ENCODE measurements at places on chromosomes 5 and 9.
A peak's percentile ranks its signal among the peaks of the same experiment; 100 is the strongest.

DNA sequence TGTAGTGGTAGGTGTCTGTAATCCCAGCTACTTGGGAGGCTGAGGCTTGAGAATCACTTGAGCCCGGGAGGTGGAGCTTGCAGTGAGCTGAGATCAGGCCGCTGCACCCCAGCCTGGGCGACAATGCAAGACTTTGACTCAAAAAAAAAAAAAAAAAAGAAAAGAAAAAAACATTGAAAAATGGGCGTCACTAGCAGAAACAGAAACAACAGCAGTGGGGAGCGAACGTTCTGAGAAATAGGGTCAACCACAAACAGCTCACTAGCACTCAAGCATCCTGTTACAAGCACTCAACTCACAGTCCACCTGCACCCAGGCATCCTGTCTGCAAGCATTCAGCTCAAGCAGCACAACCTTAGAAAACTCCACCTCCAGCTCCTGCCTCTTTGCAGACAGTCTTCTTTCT is 17.2 kb downstream of the TRIM14 start:
- DNase-seq = peak; percentile 14

GRCh38 chr9:88179062-88179521 is 40.8 kb upstream of the SPATA31C2 start:
- DNase-seq = no peak

DNA sequence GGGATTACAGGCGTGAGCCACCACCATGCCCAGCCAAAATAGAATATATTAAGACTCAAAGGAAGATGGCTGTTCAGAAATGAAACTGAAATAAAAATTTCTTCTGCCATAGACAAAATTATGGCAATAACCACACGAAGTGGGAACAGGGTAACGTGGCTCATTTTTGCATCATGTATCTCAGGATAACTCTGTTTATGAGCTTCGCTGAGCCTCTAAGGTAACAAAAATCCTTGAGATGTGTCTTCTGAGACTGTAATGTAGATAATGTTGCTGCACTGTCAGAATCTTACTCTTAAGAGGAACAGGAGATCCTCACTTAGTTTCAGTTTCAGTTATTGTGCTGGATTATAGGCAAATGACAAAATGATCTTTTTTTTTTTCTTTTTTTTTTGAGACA is 153.8 kb downstream of the GOLPH3 start:
- DNase-seq = no peak

GRCh38 chr9:132456241-132456640 is 46.2 kb downstream of the CFAP77 start:
- DNase-seq = no peak

DNA sequence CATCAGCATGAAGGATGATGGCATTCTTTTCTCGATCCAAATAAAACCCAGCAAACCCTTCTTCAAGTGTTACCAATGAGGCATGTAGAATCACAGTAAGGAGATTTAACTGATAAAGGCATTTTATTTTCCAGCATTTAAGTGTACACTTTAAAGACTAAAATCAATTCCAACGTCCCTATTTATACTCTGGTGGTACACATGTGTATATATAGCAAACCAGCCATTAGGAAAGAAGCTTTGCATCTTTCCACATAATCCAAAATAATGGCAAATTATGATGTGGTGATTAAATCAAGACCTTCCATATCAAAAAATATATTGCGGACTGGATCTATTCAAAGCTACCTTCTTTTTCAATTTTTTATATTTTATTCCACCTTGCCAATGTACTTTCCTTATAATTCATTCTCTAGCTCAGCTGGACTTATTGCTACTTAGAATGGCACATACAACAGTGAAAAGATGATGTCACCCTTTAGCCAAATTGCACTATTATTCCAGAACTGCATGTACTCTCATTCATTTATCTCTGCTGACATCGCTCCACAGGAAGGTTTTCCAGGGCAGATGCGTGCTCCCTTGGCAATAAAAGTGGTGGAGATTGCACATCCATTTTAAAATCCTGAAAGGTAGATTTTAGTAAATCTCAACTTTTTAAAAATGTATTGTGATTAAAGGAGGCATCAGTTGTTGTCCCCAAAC is 63.3 kb upstream of the SLC30A5 start:
- DNase-seq = no peak

GRCh38 chr5:139051392-139051791 is 146.8 kb downstream of the SIL1 start:
- DNase-seq = no peak

DNA sequence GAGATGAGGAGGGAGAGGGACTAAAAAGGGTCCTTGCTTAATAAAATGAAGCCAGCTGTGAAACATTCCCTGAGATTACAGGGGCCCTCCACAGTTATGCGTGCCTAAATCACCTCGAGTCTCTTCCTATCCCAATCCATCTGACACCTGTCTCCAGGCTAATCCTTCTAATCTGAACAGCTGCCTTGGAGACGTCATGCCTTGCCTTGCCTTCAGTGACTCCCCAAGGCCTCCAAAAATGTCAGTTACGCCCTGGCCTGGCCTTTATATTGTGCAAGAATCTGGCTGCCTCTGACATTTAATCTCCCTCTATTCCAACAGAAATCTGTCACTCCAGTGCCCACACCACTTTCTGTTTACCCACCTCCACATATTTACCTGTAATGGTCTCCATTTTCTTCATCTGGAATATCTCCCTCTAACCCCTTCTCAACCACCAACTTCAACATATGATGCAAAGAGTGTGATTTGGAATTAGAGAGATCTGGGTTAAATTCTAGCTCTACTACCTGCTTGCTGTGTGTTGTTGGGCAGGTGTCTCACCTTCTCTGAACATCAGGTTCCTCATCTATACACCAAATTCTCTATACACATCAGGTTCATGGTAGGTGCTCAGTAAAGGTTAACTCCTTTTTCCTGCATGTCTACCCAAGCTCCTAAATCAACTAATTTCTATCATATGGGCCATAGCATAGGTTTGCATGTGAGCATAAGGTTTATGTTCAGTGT is 57.9 kb downstream of the PTCD2 start:
- no peak for DNase-seq

- no peak for DNase-seq
Measured at GRCh38 chr5:135480511-135480910, 28.4 kb upstream of the TIFAB start.

DNA sequence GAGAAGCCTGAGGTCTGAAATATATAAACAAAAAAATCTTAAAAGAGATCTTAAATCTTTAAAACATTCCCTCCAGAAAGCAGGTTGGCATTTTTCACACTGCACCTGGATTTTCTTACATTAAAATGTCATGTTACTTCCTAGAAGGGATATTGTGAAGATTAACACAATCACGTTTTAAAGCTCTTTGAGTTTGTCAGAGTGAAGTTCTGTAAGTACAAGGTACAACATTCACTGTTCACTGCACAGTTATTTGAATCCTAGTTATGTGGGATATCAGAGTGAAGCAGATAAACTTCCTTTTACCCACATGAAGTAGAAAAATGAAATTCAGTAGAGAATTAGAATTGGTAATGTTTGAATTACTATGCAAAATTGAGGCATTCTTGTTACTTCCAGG is 353.6 kb upstream of the RGMB start:
- no peak for DNase-seq

DNA sequence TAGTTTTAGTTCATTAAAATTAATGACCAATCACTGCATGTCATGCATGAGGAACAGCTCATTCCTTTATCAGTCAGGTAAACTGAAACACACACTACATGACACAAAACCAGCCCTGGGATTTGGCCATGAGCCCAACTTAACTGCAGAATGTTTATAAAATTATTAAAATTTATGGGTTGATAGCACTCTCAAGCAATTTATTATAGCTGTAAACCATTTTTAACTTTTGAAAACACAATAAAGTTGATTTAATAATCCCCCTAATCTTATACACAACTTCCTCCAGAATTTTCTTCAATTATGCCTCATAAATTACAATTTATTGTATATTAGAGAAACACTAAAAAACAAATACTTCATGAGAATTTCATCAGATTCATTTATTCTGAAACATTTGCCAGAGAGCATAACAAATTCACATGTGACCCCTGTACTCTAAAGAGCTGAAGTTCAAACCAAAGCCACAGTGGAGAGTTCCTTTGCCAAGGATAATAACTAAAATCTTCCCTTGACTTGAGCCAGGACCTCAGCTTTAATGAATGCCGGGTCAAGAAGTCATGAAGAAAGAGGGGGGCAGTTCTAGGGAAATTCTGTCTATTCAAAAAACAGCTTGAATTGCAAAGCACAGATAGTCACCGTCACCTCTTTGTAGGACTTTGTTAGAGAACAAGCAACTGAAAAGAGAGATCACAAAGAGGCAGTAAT is 763.7 kb upstream of the GRAMD2B start:
- peak; percentile 73 for DNase-seq

DNA sequence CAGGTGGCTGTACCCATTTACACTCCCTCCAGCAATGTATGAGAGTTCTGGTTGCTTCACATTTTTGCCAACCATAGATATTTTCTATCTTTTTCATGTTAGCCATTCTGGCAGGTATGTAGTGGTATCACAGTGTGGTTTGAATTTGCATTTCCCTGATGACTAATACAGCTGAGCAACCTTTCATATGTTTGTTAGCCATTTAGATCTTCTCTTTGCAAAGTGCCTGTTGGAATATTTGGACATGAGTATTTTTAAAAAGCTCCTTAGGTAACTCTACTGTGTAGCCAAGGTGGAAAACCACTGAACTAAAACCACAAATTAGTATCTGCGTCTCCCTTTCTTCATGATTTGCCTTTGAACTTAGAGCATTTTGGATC is 31.9 kb downstream of the IRF1 start:
- DNase-seq = peak; percentile 89

DNA sequence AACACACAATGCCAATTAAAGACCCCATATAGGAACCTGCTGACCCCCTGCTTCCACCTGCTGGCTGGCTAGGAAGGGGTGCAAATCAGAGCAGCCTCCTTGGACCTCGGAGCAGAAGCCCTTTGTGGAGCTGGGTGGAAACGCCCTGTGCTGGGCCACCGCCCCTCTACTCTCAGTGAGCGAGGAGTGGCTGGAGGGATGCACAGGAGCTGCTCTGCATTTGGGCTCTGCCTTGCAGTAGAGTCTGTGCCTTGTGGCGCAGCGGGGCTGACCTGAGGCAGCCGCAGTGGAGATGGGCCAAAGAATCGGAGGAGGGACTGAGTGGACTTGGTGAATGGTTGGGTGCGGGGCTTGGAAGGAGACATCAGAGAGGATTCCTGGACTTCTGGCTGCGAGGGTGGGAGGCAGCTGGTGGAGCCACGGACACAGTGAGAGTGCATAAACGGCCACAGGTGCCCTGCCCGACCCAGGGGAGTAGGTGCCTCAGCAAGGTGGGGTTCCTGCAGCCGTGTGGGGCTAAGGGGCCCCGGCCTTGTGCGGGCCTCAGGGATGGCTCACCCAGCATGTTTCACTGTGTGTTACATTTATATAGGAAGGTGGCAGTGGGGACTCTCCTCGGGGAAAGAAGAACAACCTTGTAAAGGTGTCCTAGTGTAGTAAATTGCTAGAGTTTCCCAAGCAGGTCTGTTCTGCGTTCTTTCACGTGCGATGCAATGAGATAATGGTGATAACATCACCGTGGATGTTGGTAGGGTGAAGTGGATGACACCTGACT is 14.1 kb upstream of the IRX4 start:
- no peak for DNase-seq

GRCh38 chr5:41071975-41072374 is 833 bp upstream of the MROH2B start:
- peak; percentile 63 for DNase-seq

DNA sequence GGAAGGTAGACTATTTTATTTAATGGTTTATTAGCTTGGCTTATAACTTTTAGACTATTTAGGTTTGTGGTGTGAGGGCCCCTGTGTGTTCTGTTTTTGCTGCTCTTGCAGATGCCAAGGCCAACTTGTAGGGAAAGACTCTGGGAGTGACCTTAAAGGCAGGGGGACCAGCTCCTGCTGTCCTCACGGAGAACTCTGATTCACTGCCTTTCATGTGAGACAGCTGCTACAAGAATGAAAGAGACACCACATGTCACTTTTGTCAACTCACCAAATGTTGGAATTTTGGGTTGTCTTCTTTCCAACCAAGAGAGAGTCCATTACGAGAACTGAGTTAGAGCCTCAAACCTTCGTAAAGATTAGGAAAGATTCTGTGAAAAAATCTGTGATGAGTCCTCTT is 258.3 kb upstream of the ADAMTSL1 start:
- no peak for DNase-seq

- DNase-seq = no peak
Measured at GRCh38 chr5:113195771-113196170, 219.2 kb downstream of the DCP2 start.

GRCh38 chr5:74396913-74397622 is 243.5 kb downstream of the ENC1 start:
- DNase-seq = peak; percentile 62

GRCh38 chr9:18061856-18062255 is 412.1 kb upstream of the ADAMTSL1 start:
- no peak for DNase-seq

DNA sequence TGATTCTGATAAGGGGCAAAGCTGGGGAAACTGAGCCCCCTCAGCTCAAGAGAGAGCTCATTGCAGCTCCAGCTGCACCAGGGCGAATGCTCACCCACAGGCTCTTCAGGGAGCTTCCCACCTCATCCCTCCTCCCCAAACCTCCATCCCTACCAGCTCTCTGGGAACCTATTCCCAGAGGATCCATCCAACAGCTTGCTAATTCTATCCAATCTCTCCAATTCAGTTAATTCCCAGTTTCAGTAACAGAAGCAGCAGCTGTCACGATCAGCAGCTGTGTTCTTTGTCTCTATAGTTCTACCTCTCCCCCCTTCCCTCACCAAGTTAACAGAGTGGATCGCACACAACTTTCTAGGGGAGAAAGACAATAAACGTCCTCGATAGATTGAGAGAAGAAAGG is 135.5 kb upstream of the EFNA5 start:
- no peak for DNase-seq

GRCh38 chr5:9596824-9597223 is 33.3 kb downstream of the TAS2R1 start:
- DNase-seq = no peak

DNA sequence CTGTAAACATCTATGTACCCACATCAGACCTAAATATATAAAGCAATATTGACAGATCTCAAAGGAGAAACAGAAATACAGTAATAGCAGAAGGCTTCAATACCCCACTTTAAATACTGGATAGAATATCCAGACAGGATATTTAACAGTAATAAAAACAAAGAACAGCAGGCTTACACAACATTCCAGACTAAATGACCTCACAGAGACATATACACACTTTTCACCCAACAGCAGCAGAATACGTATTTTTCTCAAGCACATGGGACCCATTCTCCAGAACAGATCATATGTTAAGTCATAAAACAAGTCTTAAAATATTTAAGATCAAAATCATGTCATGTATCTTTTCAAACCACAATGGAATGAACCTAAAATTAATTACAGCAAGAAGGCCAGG is 76.8 kb downstream of the CAMSAP1 start:
- DNase-seq = no peak

DNA sequence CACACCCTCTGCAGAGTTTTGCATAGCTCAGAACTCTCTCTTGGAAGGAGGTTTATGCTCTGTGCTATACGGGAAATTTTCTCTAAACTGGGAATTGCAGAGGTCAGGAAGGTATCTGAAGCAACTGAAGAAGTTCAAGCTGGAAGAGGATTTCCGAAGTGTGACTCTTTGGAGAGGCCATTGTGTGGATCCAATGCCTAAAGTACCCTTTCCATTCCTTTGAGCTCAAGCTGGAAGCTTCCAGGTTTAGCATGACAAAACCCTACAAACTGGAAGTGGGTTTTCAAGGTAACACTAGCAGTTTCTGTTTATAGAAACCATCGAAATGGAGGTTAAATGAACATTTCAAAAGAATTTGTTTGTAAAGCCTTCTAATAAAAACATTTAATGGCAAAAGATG is 187.1 kb downstream of the CFAP90 start:
- no peak for DNase-seq

GRCh38 chr5:116844015-116844414 is 269.4 kb upstream of the SEMA6A start:
- no peak for DNase-seq

All from astrocyte (in vitro differentiated cells and primary cell).